ENCODE measurements at places on chromosomes 3 and 15.
A peak's percentile ranks its signal among the peaks of the same experiment; 100 is the strongest.

DNA sequence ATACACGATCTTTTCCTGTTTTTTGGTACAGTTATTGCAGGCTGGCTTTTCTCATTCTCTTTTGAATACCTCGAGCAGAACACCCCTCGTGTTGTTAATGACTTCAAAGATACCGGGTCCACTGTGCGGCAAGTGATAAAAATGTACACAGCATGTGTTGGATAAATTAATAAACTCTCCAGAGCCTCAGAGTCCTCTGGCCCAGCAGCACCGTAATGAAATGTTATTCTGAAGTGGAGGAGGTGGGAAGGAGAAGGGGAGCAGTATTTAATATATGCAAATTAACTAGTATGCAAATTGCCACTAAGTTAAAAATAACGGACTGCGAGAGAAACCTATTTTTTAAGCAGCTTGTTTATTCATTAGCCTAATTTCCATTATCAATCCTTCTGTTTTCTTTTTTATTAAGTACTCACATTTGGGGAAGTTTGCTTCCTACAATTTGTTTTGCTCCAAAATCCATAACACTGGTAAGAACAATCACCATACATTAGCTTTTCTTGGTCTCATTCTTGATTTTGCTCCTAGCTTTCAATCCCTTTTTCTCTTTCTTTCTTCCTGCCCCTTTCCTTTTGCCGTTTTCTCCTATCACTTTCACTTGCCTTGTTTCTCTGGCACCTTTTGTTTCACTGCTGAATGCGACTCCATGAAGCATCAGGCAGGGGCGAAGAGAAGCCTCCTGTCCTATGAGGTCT lies 462.3 kb upstream of the PPP2R3A start:
- DNase-seq: no peak

DNA sequence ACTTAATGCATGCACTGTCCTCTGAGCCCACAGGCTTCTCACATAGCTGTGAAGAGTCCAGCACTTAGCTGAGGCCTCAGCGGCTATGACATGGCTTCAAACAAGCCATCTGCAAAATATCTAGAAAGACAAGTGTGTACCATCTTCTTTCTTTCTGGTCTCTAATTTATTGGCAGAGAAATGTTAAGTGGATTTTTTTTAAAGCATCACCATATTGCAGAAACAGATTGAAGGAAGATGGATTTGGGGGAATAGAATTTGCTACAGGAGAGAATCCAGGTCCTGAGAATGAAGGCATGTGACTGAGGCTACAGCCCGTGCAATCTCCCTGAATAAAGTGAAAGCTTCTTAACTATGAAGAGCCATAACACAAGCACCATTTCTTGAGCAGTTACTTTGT lies 567.3 kb downstream of the PDCD6IP start:
- no peak for DNase-seq

GRCh38 chr3:23067116-23067515 lies 136.0 kb upstream of the UBE2E2 start:
- no peak for DNase-seq

DNA sequence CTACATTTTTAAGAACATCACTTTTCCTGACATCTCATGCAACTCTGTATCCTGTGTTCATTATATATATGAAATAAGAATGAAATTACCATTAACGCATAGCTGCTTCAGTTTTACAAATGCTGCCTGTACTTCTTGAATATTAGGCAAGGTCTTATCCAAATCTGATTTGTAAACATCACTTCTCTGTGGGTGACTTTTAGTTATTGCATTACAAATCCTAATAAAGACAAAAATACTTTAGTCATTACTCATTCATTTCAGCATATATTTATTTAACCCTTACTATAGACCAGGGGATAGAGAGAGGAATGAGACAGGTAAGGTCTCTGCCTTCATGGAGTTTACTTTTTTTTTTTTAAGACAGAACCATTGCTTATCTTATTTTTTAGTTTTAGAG lies 36.8 kb downstream of the MTMR10 start:
- no peak for DNase-seq

DNA sequence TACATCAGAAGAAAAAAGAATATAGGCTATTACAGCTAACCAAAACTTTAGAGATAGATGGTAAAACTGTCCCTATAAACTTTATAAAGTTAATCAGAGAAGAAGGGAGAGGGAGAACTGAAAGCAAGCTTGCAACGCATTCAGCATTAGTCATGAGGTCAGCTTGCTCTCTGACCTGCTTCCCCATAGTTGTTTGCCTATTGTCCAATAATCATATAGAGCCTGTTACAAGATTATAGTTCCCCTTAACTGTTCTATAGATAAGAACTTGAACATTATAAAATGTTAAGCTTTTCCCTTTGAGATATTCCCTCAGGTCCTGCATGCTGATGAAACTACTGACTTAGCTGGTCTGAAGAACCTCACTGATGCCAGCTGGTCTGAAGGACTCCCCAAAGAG lies 74.5 kb downstream of the CPNE4 start:
- DNase-seq: no peak

DNA sequence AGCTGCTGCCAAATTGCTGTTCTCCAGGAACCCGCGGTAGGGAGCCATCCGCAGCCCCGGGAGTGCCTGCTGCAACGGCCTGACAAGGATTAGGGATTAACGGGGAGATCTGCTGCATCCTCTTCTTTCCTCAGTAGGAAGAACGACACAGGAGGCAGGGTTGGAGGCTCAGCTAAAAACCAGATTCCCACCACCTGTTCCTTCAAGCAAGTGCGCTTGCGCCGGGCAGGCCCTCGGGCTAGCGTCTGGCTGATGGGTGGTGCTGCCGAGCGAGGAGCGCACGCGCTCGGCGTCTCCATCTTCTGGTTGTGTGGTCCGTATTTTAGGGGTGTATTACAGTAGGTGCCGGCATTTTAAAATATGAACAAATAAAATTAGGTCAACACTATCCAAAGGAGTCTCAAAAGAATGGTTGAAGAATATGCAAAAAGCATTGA lies 25.4 kb upstream of the SLC25A26 start:
- DNase-seq: no peak

GRCh38 chr15:41746802-41747201 lies 27.5 kb upstream of the MAPKBP1 start:
- peak; percentile 5 for DNase-seq

- DNase-seq: no peak
Measured at GRCh38 chr3:117217355-117217754, 507.8 kb downstream of the TUSC7 start.

- DNase-seq: no peak
Measured at GRCh38 chr3:190456770-190457169, 7.1 kb upstream of the TMEM207 start.
